ENCODE measurements at places on chromosomes 1 and 21.

DNA sequence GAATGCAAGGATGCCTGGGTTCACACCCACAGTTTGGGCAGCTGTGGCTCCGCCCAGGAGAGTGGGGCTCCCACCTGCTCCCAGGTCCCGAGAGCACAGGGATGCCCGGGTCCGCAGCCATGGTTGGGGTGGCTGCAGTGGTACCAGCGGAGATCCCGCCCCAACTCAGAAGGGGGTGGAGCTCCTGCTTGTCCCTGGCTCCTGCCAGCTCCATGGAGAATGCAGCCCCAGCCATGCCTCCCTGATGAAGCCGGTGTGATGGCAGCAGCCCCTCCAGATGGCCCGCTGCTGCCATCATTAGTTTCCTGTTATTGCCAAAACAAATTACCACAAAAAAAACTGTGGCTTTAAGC, 113.1 kb upstream of the RUNX3 start:
- DNase-seq, result no peak

- DNase-seq, result no peak
Measured at GRCh38 chr1:39293375-39294070, 89.0 kb downstream of the MACF1 start.

GRCh38 chr1:227805606-227806197, 9.8 kb upstream of the PRSS38 start:
- peak; percentile 60 for DNase-seq

GRCh38 chr1:39335216-39335615, 130.7 kb downstream of the MACF1 start:
- DNase-seq, result no peak

- DNase-seq, result no peak
Measured at GRCh38 chr1:47233186-47233585, 1.2 kb upstream of the TAL1 start.

GRCh38 chr1:244212797-244213475, 161.9 kb downstream of the ZBTB18 start:
- no peak for DNase-seq

DNA sequence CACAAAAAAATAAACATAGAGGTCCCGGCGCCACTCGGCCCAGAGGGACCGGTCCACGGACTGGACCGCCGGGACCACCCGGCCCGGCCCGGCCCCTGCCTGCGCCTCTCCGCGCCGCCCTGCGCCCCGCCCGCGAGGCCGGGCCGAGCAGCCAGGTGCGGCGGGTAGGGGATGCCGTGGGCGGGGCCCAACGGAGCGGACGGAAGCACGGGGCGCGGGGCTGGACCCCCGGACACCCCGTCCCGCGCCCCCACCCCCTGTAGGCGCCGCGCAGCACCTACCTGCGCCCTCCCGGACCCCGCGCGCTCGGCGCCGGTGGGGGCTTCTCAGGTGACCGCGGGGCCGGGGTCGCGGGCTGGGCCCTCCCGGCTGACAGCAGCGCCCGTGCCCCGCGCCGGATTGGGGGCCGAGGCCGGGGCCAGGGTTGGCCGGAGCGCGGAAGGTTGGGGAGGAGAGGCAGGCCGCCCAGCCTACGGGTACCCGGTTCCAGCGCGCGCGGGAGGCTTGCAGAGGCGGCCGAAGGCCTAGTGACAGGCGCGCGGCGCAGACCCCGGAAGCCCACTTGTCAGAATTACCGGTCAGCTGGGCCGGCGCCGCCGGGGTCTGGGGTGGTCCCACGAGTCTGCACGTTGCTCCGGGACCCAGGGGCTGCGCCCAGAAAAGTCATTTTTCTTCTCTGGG, 351.9 kb upstream of the CAMK1G start:
- no peak for DNase-seq

DNA sequence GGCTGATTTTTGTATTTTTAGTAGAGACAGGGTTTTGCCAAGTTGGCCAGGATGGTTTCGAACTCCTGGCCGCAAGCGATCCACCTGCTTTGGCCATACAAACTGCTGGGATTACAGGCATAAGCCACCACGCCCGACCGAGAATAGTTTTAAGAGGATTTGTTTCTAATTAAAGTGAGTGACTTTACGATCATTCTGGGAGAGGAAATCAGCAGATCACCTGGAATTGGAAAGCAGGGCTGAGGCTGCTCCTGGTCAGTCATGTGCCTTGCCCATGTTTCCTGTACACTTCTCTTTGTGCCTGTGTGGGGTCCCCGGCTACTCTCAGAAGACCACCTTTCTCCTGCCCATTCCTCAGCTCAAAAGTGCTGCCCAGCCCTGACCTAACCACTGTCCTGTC, 33.9 kb downstream of the ZBTB8B start:
- no peak for DNase-seq

DNA sequence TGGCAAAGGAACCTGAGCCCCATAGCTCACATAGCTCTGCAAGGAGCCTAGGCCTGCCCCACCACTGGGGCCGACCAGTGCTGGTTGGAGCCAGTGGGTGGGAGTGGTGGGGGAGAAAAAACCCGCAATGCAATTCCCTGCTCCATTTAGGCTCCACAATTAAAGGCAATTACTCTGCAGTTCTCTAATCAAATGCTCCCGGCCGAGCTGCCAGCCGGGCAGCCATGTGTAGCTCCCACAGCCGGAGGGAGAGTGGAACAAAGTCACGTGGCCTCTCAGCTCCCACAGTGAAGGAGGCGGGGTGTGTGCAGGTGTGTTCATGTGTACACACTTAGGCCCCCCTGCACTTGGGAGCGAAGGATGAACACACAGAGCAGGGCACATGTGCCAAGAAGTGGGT, 81.6 kb downstream of the KIRREL1 start:
- DNase-seq, result no peak

DNA sequence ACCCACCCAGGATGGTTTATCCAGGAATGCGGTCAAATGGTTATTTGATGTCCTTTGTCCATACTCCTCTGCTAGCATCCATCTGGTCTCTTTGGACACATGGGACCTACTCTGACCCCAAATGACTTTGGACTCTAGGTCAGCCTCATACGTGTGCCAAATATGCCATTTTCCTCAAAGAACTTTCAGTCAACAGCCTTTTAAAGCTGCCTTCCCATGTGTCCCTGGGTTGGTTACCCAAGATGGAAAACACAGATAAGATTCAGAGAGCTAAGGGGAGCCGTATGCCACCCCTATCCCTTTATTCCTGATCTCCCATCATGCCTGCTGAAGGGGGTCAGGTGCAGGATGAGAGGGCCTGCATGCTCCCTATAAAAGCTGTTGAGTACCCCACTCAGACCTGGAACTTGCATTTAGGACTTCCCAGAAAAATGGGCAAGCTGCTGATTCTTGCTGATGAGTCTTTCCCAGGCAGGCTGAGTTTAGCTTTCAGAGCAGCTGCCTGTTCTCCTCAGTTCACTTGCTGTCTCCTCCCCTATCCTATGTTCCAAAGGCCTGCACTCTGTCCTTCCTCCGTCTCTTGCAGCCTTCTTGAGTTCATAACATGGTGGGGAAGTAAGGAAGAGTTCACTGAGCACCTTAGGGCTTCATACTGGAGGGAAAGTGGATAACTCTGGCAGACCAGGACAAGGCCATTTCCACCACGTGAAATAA, 19.8 kb downstream of the CHI3L2 start:
- no peak for DNase-seq

DNA sequence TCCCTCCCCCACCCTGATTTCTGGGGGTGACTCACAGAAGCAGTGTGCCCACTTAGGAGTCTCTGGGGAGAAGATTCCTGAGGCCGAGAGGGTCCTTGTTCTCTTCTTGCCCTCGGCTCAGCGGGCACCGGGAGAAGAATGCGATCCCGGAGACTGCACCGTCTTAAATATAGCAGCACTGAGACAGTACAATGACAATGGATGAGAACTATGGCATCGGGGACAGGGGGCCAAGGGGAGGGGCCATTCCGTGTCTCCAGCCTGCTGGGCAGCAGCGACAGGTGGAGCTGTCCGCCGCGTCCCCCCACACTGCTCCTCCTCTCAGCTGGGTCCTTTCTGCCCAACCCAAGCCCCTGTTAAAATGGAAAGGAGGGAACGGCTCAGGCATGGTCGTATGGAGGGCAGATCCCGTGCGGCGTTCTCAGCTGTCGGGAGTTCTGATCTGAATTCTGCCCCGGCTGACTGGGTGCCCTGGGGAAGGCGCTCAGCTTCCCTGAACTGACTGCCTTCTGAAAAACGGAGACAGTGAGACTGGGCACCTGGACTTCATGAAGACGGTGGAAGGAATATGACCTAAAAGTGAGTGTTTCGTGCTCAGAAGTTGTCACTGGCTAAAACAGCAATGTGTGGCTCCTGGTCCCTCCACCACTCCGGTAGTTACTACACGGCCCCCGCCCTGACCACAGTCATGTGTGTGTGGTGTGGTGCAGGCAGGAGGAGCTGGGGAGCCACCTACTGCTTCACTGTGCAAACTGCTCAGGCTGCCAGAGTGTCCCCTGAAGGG, at the start of gene MYOM3:
Gene MYOM3, minus strand, starts transcription at position 140 of the 784 bp plus-strand sequence. CDS start 3,499 bp downstream, outside the sequence.
- peak; percentile 23 for DNase-seq

GRCh38 chr1:226419284-226420029, 11.6 kb upstream of the PARP1 start:
- no peak for DNase-seq
